ENCODE measurements at places on chromosomes 7 and 10. TPM values are rescaled to one million over a fixed set of nuclear protein-coding genes. Genes with fewer than 3 reads are reported as not detected.

The HOXA6 gene
- total RNA-seq: 10.9 TPM

The SEMA3E gene
- total RNA-seq: 27.7 TPM

The PRF1 gene
- not detected for total RNA-seq

The EPHA1 gene
- 18.0 TPM for total RNA-seq

The TMEM270 gene
- not detected for total RNA-seq

The AGAP9 gene
- 14.2 TPM for total RNA-seq

The PDE6C gene
- total RNA-seq: not detected

The TMEM176B gene
- 98.5 TPM for total RNA-seq

The NYAP1 gene
- total RNA-seq: 6.3 TPM

The MNX1 gene
- total RNA-seq: 14.9 TPM

The STEAP1B gene
- not detected for total RNA-seq

The MORN4 gene
- total RNA-seq: 9.0 TPM

The ATG9B gene
- 33.8 TPM for total RNA-seq

The INTS15 gene
- 44.1 TPM for total RNA-seq

The GRM3 gene
- total RNA-seq: 0.46 TPM

The ARMC3 gene
- 2.0 TPM for total RNA-seq

The PCDH15 gene
- total RNA-seq: 1.3 TPM
